Endodermal cell (in vitro differentiated cells): ENCODE measurements at places on chromosomes 13 and 19. TPM values are rescaled to one million over a fixed set of nuclear protein-coding genes. Genes with fewer than 3 reads are reported as not detected.

Gene GRK1
- 1.4 and 1.7 TPM in 2 replicates for total RNA-seq

Gene ANKLE1
- 6.4 and 9.9 TPM in 2 replicates for total RNA-seq

Gene LGALS4
- total RNA-seq, result 0.29 and 0.84 TPM in 2 replicates

Gene RNF17
- not detected in 2 replicates for total RNA-seq

Gene FLT1
- 10.3 and 13.1 TPM in 2 replicates for total RNA-seq

Gene RB1
- 14.0 and 18.7 TPM in 2 replicates for total RNA-seq

Gene FRY
- total RNA-seq, result 23.0 to 37.3 TPM (median 30.8 TPM) in 3 replicates

Gene C3
- total RNA-seq, result 13.7 to 36.9 TPM (median 15.1 TPM) in 3 replicates

Gene CGB8
- total RNA-seq, result not detected in 3 replicates

Gene URAD
- total RNA-seq, result not detected in 2 replicates

Gene CPAMD8
- total RNA-seq, result 18.6 and 22.9 TPM in 2 replicates

Gene PGLYRP1
- total RNA-seq, result not detected in 3 replicates

Gene ZNF772
- 11.3 to 12.9 TPM (median 11.8 TPM) in 3 replicates for total RNA-seq

Gene CILP2
- total RNA-seq, result 3.3 and 3.6 TPM in 2 replicates

Gene ATP8B3
- total RNA-seq, result 3.4 to 14.7 TPM (median 4.3 TPM) in 3 replicates

Gene GPR18
- not detected in 2 replicates for total RNA-seq

Gene HIF3A
- total RNA-seq, result 71.0 to 77.3 TPM (median 71.9 TPM) in 3 replicates

Gene CCNA1
- total RNA-seq, result 0.38 TPM in 1 of 3 replicates, not detected in the others

Gene PRR19
- 1.9 and 2.7 TPM in 2 replicates for total RNA-seq

Gene VSTM1
- total RNA-seq, result not detected in 2 replicates

Gene CD70
- 0.61 and 0.92 TPM in 2 replicates for total RNA-seq

Gene ZNF549
- 9.2 and 9.5 TPM in 2 replicates for total RNA-seq

Gene RFPL4A
- total RNA-seq, result not detected in 2 replicates

Gene ZNF600
- total RNA-seq, result 13.8 to 26.3 TPM (median 26.2 TPM) in 3 replicates

Gene PEAK3
- not detected in 2 replicates for total RNA-seq
